ENCODE measurements at places on chromosomes 4 and X.

- DNase-seq: no peak
Observed at GRCh38 chr4:87851332-87851731, 18.6 kb downstream of the MEPE start.

GRCh38 chrX:53678667-53679066 lies 7.9 kb downstream of the HUWE1 start:
- no peak for DNase-seq

DNA sequence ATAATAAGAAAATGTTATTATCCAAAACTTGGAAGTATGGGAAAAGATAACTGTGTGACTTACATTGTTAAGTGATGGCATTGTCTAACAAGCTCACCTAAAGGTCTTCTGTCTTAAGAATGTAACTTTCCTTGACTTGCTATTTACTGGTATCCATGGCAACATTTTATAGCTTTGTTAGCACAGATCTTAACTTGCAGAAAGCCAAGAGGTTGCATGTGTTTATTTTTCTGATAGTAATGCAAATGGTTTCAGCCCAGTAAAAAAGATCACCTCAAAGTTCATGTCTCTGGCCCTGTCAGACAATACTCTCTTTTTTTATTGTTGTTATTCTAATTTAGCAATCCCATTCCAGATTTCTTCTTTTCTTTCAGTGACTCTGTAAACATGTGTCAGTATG lies 425.3 kb downstream of the SPRY1 start:
- DNase-seq: no peak

GRCh38 chr4:42655921-42656678 lies 805 bp downstream of the ATP8A1 start:
- DNase-seq: peak; percentile 20

DNA sequence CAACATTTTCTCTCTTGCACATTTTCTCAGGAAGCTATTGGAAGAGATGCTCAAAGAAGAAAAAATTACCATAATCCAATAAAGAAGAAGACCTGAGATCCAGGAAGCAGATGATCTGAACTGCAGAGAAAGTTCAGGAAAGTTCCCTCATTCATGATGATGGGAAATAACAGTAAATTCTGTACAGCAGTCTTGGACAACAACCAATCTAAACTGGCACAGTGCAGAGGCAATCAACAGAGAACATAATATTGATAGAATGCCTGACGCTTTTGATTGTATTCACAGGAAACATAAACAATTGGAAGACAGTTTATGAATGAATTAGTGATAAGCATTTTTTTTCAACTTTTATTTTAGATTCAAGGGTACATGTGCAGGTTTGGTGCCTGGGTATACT lies 428.9 kb downstream of the KCTD8 start:
- DNase-seq: no peak

DNA sequence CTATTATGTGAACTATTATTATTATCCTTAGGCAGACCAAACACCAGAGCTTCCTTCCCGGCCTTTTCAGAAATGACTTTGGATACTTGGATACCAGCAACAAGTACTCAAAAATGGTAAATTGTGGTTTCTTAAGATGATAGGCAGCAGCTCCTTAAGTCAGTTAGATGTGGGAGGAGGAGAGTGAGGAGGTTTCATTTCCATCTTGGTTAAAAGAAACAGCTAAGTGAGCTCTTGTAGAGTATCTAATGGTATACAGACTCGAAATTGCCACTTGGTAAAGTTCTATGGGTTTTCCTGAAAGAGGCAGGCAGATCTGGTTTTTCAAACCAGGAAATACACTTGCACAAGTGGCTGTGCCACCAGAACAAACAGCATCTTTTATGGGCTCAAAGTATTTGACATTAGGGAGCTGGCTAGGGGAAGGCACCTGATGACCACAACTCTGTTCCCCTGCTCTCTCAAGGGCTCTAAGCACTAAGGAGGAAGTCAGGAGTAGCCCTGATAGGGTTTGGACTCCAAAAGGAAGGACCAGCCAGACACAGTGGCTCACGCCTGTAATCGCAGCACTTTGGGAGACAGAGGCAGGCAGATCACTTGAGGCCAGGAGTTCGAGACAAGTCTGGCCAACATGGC lies 130.9 kb downstream of the TMEM164 start:
- no peak for DNase-seq

GRCh38 chr4:81410680-81411079 lies 61.0 kb downstream of the RASGEF1B start:
- no peak for DNase-seq

DNA sequence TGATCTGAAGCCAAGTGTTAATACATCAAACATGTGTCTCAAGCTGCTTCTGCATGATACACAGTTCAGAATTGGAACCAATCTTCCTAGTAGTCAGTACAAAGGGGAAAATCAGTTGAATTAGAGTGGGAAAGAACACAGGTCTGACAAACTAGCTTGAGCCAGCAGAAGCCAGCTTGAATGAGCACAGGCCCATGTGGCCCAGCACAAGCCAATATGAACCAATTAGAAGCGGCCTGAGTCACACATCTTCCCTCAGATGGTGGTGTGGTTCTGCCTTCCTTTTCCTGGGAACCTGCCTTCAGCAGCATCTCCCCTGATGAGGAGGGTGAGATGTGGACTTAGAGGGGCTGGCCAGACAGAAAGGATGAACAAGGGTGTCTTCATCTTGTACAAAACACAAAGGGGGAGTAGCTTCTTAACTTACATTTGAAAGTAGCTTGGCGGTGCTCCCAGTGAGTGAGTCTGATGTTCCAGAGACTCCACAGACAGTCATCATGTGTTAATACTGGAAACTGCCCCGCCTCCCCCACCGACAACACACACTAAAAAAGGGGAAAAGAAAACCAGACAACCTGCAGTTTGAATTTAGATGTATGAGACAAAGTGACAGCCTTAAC lies 72.0 kb downstream of the FRMPD4 start:
- DNase-seq: no peak

DNA sequence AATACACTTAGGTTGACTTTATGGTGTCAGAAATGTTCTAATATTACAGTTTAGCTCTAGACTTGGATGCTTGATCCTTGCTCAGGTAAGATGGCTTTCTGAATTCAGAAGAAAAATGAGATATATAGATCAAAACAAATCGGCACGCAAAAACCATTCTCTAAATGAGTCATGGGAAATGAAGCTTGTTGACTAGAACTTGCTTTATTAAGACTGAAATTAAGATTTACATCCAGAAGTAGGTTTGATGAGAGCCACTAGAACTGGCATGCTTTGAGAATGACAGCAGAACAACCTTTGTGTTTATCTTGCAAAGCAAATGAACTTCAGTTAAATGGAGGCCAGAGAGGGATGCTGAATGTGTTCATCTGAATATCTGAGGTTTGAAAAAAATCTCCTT lies 304.9 kb upstream of the KLF3 start:
- no peak for DNase-seq

DNA sequence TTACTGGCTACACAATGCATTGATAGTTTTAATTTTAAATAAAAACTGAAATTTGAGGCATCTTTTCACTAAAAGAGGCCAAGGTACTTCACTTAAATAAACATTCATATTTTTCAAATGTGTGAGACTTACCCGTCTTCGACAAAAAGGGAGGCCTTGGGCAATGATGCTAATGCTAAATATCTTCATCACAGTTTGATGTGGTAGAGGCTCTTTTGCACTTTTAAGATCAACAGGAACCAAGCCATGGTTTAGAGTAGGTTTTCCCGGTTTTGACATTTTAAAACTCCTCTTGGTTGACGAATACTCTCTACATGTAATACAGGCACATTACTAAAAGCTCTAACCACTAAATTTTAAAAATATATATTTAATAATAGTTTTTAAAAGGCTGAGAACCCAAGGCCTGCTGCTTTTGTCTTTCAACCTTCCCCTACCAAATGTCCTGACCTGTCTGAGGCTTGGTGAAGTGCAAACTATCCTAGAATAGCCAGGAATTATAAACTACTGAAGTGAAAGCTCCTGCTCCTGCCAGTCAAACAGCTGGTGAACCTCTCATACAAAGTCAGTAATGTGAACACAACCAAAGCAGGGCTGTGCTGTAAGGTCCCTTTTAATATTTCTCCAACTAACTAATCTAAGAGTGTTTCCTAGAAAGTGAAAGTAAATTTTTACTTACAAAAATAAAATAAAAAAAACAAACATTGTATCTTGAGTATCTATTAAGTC lies 153.7 kb downstream of the FBXW7 start:
- no peak for DNase-seq

- no peak for DNase-seq
Observed at GRCh38 chr4:48369771-48370170, 28.4 kb downstream of the SLAIN2 start.

DNA sequence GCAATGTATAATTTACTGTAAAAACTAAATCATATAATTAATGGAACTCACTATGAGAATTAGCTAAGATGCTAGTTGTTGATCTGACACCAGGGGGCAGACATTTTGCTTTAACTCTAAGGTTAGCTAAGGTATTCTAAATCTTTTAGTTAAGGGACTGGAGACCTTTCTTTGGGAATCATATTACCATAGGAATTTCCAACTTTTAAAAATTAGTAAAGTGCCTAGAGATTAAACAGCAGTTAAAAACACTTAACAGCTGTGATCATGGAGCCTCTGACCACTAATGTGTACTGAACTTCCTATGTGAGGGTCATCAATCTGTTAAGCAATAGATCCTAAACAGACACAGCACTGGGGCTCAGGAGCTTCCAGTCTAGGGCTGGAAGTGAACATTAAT lies 226.6 kb downstream of the NSUN7 start:
- DNase-seq: no peak

DNA sequence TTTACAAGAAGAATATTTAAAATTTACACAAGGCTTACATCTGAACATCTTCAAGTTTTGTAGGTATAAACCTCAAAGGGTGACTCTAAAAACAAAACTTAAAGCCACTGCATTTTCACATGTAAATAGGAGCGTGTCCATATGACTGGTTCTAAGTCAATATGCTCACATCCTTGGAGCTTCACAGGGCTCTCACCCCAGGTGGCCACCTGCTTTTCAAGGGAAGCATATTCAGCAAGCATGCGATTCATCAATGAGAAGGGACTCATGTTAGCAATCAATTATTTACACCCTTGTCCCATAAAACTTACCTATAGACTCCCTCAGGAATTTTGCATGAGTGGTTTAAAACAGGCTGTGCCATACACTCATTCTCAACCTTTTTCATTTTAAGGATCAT lies 17.8 kb upstream of the KLHL34 start:
- DNase-seq: no peak

GRCh38 chr4:7937006-7937405 lies 2.7 kb downstream of the AFAP1 start:
- DNase-seq: no peak

GRCh38 chrX:46912098-46912602 lies at the start of gene JADE3:
TSS of gene JADE3 (plus strand) at chrX:46912421. CDS start at chrX:46984895, 72,474 bp downstream.
- peak; percentile 6 for DNase-seq

DNA sequence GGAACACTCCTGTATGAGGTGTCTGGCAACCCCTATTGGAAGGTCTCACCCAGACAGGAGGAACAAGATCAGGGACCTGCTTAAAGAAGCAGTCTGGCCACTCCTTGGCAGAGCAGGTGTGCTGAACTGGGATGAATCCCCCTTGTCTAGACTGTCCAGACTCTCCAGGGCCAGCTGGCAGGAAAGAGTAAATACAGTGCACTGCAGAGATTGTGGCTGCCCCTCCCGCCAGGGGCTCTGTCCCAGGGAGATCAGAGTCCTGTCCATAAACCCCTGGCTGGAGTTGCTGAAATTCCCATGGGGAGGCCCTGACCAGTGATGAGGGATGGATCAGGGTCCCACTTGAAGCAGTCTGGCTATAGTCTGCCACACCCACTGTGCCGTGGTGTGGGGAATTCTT lies 17.7 kb downstream of the STPG2 start:
- DNase-seq: no peak

Measured in activated CD4-positive, alpha-beta T cell treated with anti-CD3 and anti-CD28 coated beads, Interleukin-2, amount 50 U/mL, for 4 hours (primary cell).